ENCODE measurements at places on chromosomes 11 and 22.

DNA sequence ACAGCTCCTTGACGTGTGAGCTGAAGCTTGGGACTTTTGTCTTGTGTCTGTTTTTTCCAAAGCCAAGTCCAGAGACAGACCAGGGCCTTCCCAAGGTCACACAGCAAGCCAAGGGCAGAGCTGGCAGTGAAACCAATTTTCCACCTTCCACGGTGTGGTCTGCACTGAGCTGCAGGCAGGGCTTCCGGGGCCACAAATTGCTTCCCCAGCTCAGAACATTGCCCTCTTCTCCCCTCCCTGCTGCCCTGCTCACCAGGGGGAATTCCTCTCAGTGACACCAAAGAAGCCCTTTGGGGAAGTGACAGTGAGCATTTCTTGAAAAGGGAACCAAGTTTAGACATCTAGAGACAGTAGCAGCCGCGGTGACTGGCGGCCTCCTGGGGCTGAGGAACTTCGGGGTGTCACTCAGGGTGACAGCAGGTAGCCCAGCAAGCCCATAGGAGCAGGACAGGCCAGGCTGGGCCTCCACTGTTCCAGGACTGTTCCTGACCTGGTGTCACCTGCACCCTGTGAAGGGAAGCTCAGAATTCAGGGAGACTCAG, 9.2 kb downstream of the FXYD2 start:
- DNase-seq = no peak

- DNase-seq = no peak
Observed at GRCh38 chr22:46129390-46130041, 20.8 kb upstream of the PPARA start.

- DNase-seq = no peak
Observed at GRCh38 chr22:49487950-49488349, 339.7 kb downstream of the BRD1 start.

GRCh38 chr11:74577624-74578396, 14.6 kb upstream of the POLD3 start:
- no peak for DNase-seq

DNA sequence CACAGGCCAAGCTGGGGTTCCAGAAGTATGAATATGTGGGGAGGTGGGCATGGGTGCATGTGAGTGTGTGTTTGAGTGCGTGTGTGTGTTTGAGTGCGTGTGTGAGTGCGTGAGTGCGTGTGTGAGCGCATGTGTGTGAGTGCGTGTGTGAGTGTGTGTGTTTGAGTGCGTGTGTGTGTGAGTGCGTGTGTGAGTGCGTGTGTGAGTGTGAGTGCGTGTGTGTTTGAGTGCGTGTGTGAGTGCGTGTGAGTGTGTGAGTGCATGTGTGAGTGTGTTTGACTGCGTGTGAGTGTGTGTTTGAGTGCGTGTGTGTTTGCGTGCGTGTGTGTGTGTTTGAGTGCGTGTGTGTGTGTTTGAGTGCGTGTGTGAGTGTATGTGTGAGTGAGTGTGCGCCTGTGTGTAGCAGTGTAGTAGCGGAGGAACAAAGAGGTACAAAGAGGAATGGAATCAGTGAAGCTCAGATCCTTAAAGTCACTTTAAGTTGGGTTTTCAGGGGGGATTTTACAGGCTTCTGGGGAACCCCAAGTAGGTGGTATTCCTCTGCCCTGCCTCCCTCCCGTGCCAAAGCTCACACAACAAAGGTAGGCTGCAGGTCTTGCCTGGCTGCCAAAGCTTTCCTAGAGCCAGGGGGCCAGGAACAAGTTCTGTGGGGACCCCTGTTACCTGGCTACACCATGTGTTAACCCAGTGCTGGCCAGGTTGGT, 137.1 kb downstream of the KIRREL3 start:
- DNase-seq = no peak

GRCh38 chr11:129950101-129951091, 52.2 kb downstream of the PRDM10 start:
- DNase-seq = no peak

DNA sequence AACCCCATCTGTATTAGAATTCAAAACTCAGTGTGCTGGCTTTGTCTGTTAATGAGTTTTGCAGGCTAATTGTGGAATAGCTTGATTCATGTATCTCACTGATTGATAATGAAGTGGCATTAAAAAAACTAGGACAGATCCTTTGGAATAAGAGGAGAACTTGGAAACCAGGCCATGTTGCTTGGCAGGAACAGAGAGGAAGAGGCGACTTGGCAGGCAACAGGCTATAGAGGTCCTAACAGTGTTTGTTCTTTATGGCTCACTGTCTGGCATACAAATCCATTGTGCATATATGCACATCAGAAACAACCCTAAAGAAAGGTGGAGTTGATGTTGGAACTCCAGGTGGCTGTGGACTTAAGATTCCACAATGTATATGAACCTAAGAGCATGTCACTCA, 17.4 kb upstream of the OR9I1 start:
- DNase-seq = no peak

- DNase-seq = no peak
Observed at GRCh38 chr11:65709661-65710060, 2.4 kb upstream of the KAT5 start.

DNA sequence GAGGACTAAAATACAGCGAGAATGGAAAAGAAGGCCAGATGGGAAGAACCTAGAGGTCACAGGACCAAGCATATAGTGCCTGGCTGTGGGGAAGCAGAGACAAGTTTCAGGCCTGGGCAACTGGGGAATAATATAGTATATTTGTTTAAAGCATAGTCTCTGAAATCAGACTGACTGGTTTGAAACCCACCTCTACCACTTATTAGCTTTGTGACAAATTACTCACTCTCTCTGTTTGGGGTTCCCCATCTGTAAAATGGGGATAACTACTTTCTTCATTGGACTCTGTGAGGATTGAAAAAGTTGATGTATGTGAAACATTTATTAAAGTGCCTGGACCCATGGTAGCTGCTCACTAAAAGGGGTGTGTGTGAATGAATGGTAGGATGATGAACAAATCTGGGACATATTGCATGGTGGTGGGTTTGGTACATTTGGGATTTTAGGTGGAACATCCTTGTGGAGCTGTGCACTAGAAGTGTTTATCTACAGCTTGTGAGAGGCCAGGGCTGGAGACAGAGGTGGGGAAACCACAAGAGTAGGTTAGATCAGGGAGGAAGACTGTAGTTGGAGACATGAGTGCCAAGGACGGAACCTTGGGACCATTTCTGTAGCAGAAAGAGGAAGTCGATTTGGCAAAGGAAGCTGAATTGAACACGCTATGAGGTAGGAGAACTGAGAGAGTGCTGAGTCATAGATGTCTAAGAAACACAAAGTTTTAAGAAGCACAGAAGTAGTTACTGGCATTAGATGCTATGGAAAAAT, 52.6 kb downstream of the SWAP70 start:
- no peak for DNase-seq
